ENCODE measurements at places on chromosomes 6 and 20. TPM values are rescaled to one million over a fixed set of nuclear protein-coding genes. Genes with fewer than 3 reads are reported as not detected.
A peak's percentile ranks its signal among the peaks of the same experiment; 100 is the strongest.

DNA sequence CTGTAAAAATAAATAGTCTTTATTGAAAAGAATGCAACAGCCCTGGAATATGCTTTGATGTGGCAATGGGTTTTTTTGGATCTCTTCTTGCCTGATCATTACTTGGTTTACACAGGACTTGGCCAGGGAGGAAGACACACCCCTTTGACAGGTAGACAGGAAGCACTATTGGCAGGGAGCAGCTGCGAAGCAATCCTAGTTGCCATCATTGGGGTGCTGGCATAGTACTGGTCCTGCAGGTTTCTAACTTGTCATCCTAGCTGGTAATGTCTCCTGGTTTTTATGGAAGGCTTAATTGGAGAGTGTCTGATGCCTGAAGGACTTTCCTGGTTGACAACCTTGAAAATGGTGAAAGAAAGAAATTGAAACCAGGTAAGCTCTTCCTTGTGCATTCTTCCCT lies 71.2 kb upstream of the CCN6 start:
- no peak for DNase-seq

- DNase-seq: peak; percentile 92
Observed at GRCh38 chr6:160349020-160349441, 853 bp downstream of the SLC22A3 start.

OPN5 gene
- not detected for total RNA-seq

IL22RA2 gene
- not detected for total RNA-seq

DNA sequence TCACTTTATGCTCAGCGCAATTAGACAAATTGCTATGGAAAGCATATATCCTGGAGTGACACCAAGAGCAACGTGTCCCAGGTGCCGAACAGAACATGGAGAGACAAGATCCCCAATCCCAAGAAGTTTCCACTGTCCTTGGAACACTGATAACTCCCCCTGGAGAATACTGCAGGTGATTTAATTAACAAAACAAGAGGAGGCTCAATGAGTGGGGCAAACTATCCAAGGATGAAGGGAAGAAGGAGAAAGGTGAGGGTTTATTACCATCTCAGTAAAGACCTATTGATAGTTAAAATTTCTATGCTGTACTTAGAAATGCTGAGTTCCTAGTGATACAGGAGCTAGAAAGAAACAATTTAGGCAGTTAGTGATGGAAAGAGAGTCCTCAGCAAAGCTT lies 35.7 kb downstream of the EDN1 start:
- DNase-seq: no peak

- no peak for DNase-seq
Observed at GRCh38 chr20:23083553-23084220, 2.4 kb downstream of the CD93 start.
